A549 (cell line): ENCODE measurements at places on chromosomes 1 and 21.

- DNase-seq = no peak
These were observed 97.8 kb downstream of the DUSP10 start for GRCh38 chr1:221644145-221644448.

DNA sequence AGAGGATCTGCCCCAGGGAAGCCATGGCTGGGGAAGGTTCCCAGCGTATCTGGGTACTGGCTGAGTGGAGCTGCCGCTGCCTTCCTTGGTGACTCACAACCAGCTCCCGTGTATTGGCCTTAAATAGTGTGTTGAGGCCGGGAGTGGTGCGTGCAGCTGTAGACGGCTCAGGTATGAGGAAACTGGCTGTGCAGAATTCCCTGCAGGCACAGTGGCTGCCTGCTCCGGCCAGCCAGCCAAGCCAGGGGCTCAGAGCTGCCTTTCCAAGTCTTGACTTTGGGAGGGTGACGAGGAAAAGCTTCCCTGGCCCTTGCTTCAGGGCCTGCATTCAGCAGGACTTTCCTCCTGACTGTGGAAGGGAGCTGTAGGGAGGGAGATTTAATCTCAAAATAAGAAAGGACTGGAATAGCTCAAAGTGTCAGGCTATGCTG is at the start of gene VTCN1:
TSS of gene VTCN1 (minus strand) at position 97 of the 431 bp plus-strand sequence. CDS start at position 25, 72 bp downstream.
- DNase-seq = peak; percentile 39

DNA sequence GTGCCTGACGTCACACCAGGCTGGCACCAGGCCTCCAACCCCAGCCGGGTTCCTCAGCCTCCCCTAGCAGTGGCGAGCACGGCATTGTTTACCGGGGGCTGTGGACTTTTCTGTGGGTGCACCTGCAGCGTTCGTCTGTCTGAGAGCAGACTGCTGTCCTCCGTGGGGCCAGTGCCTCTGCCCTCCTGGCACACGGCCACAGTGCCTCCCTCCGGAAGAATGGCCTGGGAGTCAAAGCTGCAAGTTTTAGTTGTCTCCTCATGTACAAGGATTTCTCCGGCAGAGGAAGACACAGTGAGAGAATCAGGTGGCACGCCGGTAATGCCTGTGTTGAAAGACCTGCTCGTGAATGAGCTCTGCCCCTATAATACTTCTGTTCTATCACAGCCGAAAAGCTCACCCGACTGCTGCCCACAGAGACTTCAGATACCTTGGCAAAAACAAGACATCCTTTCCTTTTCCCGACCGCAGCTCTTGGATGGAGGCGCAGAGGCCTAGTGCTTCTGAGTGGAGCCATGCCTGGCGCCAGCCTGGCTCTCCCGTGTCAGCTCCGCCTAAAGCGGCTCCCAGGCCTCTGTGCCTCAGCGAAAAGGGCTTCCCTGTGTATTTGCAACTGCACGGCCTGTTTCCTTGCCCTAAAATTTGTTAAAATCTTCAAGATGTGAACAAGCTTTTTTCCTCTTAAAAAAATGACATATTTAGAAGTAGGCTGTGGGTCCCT is 71.4 kb downstream of the AGPAT3 start:
- DNase-seq = no peak

DNA sequence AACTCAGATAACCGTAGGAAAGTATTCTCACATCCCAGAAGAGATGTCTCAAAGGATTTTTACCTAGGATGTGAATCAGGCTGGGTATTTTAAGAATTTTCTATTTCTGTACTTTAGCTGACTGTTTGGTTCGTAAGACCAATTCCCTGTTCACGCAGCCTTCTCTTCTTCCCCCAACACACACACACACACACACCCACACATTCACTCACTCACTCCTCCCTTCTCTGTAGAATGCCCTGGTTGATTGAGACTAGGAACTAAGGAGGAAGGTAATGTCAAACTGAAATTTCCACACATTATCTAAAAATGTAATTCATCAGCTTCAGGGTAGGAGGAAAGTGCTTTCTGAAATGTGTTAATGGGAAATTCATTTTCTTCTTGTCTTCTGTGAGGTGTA is 43.5 kb downstream of the ELAVL4 start:
- DNase-seq = no peak

- no peak for DNase-seq
These were observed 331.9 kb downstream of the TGFB2 start for GRCh38 chr1:218677026-218677425.

DNA sequence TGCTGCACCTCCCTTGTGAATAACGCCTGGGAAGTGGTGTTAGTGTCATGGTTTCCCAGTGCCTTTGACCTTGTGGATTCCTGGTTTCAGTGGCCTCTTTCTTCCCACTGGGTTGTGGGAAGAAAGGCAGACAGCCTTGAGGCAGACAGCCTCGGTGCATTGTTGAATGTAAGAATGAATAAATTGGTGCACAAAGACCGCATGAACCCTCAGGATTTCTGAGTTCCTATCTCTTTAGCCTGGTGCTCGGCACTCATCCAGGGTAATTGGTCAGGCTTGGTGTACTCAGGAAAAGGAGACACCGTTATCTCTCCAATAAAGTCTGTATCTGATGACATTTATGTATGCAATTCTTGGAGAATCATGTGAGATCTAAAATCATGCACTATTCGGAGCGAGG is 5.1 kb downstream of the ZNF362 start:
- DNase-seq = no peak

GRCh38 chr1:19476450-19477190 is 8.7 kb downstream of the CAPZB start:
- DNase-seq = no peak

GRCh38 chr1:28796352-28797211 is 15.4 kb upstream of the OPRD1 start:
- DNase-seq = no peak

GRCh38 chr21:33023574-33024200 is 2.0 kb upstream of the OLIG2 start:
- no peak for DNase-seq

GRCh38 chr1:201609661-201610318 is 70.9 kb downstream of the NAV1 start:
- DNase-seq = no peak

GRCh38 chr1:43573066-43573800 is 42.5 kb downstream of the PTPRF start:
- no peak for DNase-seq
